ENCODE measurements at places on chromosomes 3 and 15. TPM values are rescaled to one million over a fixed set of nuclear protein-coding genes. Genes with fewer than 3 reads are reported as not detected.
A peak's percentile ranks its signal among the peaks of the same experiment; 100 is the strongest.

DNA sequence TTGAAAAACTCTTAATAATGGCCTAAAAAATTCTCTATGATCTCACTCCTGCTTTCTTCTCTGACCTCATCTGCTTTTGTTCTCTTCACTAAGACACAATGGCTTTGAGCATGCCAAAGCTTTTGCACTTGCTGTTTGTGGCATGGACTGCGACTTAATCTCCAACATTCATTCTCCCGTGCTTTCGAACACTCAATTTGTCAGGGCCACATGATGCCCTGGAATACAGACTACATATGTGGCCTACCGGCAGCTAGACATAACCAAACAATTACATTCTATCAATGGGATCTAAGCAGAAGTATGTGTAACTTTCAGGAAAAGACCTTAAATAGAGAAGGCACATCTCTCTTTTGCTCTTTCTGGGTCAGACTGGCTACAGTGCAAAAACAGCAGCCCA lies 506.5 kb downstream of the MAGI1 start:
- DNase-seq: no peak

The NAALADL2 gene
- 4.8 TPM for total RNA-seq

GRCh38 chr15:85625856-85626255 lies 168.9 kb downstream of the KLHL25 start:
- peak; percentile 57 for DNase-seq

GRCh38 chr15:34240537-34240936 lies 15.7 kb downstream of the EMC4 start:
- no peak for DNase-seq

GRCh38 chr15:88701561-88702095 lies 62.8 kb downstream of the ISG20 start:
- DNase-seq: no peak

DNA sequence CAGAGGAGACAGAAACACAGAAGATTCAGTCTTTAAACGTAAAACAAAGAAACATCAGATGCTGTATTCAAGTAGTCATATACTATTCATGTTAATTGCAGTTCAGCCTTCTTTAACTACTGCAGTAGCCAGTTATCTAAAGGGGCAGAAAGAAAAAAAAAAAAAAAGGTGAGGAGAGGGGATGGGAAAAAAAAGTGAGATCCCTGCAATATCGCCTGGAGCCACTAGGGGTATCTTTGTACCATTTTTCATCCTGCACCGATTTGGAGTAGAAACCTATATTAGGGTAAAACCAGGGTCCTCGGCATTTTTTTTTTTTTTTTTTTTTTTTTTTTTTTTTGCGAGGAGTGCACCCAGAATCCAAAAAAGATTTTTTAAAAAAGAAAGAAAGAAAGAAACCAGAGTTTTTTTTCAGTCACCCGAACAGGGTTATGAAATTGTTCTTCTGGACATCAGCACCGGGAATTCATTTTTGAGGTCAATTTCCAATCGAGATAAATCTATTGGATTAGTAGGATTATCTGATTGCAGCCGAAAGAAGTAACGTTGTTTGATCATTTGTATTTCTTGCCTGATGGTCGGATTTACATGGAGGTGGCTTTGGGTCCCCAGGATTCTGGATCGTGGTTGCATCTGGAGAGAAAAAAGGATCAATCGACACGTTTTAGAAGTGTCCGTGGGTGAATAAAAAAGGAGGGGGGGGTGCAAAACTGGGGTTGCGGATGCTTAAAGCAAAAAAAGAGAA lies 186.7 kb downstream of the NLGN1 start:
- peak; percentile 35 for DNase-seq

DNA sequence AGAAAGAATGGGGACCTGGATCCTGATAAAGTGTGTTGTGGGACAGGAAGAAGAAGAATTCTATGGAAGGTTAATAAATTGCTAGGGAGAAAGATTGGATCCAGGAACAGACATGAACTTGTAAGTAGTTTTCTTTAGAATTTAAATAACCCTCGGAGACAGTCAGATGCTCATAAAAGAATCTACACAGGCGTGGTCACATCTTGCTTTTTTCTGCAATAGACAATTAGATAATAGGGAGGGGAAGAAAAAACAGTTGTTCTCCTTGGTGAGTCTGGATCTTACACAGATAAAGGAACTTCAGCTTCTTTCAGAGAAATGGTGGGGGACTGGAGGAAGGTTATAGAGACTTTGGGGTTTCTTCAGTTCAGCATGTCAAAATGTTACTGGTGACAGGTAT lies 232.6 kb downstream of the ALCAM start:
- DNase-seq: no peak

The RAMAC gene
- 22.3 TPM for total RNA-seq

Measured in LHCN-M2 (cell line).